ENCODE measurements at places on chromosomes 7 and 10.

DNA sequence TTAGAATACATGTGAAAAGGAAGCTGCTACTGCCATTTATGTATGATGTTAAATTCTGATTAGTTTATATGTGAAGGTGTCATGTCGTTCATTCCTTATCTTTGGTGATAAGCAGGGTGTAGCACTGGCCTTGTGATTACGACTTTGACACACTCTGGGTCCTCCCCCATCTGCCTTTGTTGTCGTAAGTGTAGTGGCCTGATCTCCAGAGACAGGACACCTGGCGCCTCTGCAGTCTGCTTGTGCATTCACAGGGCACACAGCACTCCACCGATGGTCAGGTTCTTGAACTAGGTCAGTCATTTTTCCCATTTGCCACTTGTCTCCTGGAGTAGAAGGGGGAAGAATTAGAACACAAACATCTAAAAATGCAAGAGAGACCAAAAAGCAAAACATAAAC is 186.0 kb downstream of the PRKCQ start:
- peak; percentile 57 for DNase-seq

- no peak for DNase-seq
These were observed 140.1 kb downstream of the ETV1 start for GRCh38 chr7:13849163-13849892.

GRCh38 chr7:47308808-47309207 is 273.1 kb downstream of the TNS3 start:
- no peak for DNase-seq

GRCh38 chr7:47609803-47610452 is 28.0 kb upstream of the TNS3 start:
- no peak for DNase-seq

DNA sequence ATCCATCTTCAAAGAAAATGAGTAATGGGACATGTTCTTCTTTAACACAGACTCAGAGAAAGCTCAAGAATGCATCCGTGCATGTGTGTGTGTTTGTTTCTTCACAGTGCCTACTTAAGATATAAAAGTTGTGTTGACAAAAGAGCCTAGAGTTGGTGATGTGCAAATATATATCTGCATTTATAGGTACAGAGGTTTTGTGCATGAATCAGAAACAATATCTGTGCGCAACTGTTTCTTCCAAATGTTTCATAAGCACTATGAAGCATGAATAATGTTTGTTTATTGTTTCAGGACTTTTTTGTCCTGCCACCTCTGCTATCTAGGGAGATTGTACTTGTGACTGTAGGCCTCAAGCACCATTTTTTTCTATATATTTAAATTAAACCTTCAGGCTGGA is 229.7 kb downstream of the CSTF2T start:
- DNase-seq = no peak
